ENCODE measurements at places on chromosomes 13 and 19. TPM values are rescaled to one million over a fixed set of nuclear protein-coding genes. Genes with fewer than 3 reads are reported as not detected.

ZNF534 gene
- not detected for total RNA-seq

ERVK3-1 gene
- 25.3 TPM for total RNA-seq

ZNF525 gene
- total RNA-seq = 6.9 TPM

EFNB2 gene
- 36.6 TPM for total RNA-seq

TMEM145 gene
- total RNA-seq = not detected

PRRG2 gene
- 0.39 TPM for total RNA-seq

STOML3 gene
- total RNA-seq = not detected

ATP13A1 gene
- total RNA-seq = 68.3 TPM

MATK gene
- total RNA-seq = not detected

ATXN8OS gene
- not detected for total RNA-seq

U2AF1L4 gene
- total RNA-seq = 22.9 TPM

All from chondrocyte (in vitro differentiated cells).